ENCODE measurements at places on chromosomes 1 and 21. TPM values are rescaled to one million over a fixed set of nuclear protein-coding genes. Genes with fewer than 3 reads are reported as not detected.

DNA sequence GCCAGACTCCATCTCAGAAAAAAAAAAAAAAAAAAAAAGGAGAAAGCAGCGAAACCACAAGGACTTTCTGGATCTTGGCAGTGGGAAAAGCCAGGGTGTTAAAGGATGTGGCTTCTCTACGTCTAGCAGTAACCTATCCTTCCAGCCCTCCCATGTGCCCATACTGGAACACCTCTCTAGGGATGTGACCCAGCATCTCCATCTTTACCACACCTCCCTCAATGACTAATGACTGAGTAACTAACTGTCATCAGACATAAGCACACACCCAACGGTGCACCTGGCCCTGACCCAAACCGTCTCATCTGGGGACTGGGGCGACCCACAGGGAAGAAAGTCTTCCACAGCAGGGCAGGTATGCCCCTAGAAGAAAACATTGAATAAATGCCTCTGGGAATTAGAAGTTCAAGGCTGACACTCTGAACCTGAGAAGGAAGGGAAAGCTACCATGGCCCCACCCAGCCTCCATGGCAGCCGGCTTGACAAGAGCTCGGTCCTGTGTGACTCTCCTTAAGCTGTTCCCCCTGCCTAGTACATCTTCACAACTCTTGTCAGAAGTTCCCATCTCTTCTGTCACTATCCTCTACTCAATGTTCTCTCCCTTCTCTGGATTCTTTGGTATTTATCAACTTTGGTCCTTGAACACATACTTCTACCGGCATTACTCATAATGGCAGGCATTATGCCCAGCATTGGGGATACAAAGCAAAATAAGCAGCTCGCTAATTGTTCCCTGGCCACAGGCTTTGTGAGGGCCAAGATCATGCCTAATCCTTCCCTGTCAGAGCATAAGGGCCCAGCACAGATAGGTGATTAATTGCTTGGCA lies 14.8 kb upstream of the PAQR6 start:
- peak; percentile 44 for DNase-seq

GRCh38 chr1:20442920-20443625 lies 42.9 kb downstream of the CAMK2N1 start:
- no peak for DNase-seq

DNA sequence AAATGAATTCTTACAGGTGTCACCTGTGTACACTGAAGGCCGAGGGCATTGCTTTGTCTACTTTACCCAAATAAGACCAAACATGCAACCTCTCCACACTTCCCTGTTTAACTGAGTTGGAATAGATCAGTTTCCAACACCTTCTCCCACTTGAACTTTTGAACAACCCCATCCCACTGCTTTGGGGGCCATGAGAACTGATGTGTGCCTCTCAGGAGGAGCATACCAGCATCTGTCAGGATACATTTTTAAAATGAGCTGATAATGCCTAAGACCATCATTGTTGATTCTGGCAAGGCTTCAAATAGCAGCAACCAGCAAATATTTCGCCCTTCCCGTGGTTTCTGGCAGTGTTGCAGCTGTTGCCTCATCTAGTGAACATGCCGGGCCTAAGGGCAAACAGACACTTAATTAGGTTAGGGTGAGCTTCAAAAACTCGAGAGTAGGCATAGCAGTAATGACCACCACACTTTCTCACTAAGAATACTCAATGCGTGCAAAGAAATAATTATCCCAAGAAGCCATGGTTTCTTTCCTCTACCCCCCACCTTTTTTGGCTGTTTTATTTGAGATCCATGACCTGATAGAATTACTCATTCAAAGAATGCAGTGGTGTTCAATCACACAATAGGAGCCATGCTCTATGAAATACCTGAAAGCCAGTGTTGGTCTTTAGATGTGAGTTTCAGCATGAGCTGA lies 63.7 kb downstream of the MAP10 start:
- DNase-seq: peak; percentile 79

DNA sequence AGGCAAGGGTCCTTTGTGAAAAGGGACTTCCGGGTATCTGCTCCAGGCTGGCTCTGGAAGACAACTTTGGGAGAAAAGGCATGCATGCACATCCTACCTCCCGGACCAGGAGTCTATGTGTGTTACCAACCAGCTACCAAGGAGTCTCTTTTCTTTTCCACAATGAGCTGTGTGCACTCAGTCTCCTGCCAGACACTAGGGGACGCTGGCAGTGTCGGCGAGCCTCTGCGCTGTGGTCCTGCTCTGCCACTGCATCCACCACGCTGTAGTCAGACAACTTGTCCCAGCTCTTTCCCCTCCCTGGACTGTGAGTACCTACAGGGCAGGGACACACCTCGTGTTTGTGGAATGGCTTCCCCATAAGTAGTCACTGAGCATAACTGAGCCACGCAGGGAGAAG lies 5.1 kb upstream of the SSR2 start:
- peak; percentile 49 for DNase-seq

GRCh38 chr1:223504741-223505140 lies 111.5 kb downstream of the CCDC185 start:
- peak; percentile 58 for DNase-seq

DNA sequence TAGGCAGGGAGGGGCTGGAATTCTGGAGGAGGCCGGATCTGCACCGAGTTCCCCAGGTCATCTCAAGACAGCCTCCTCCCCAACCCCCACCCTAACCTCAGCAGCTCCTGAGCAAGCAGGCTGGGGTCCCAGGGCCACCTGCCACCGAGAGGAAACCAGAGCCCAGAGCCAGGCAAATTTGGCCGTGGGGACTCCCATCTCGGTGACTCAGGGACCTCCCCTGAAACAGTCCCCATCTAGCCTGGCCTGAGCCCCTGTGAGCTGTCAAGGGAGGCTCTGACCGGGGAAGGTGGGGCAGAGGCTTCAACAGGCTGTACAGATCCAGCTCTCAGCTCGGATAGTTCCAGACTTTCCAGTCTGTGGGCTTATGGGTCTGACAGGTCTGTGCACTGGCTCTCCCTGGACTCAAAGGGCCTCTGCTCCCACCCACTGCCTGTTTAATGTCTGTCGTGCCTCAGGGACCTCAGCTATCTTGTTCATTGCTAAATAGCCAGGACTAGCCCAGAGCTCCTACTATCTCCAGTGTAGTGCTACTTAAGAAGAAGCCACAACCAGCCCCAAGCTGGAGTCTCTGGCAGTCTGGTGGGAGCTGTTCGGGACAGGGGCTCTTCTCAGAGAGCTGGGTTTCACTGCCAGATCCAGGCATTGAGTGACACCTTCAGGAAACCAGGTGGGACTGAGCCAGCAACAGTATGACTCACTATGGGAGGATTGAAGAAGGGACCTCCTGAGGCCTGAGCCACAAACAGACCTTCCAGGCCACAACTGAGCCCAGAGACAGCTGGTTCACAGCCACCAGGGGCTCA lies 25.6 kb downstream of the MATN1 start:
- DNase-seq: peak; percentile 6

DNA sequence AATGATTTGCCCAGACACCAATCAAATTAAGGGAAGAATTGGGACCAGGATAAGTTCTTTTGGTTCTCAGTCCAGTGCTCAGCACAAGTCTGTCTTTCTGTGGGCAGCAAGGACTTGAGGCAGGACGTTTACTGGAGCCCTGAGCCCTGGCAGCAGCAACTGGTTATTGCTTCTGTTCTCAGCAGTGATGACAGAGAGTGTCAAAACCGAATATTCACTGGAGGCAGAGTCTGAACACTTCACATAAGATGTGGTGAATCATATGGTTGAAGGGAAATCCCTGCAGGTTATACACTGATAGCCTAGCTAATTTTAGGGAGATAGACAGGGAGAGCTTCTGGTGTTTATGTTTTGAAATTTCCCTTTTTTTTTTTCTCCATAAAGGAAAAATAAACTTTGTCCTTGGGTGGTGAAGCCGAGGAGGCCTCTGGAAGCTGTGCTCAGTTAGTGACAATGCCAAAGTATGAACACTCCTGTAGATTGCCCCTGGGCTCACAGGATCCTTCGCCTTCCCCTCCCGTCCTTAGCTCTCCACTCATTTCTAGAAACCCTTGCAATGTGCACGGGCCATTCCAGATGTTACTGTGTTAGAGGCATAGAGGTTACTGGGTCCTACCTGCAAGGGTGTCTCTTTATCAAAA lies 26.3 kb upstream of the TSPAN2 start:
- no peak for DNase-seq

DNA sequence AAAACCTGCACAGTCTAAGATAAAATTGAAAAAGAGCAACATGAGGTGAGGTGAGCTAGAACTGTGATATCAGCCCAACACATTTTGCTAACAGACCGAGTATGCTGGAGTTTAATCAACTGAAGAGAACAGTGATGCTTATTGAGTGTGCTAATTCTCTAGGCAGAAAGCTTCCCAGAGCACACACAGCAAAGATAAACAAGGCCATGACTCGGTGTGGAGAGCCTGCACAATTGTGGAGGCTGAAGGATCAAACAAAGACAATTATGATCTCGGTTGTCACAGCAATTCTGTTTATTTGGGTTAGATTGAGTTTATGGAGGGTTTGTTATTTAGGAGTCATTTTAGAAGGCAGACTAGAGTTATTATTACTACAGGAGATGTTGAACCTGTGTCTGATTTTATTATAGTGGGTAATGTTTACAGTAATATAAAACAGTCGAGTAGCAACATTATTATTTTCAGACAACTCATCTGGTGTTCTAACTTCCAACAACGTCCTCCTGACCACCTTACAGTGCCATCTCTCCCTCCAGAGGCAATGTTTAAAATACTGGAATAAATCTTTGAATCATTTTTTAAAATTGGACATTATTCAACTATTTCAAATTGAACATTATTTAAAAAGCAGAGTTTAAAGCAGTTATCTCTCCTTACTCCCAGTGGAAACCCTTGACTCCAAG lies 40.2 kb downstream of the DPT start:
- no peak for DNase-seq

DNA sequence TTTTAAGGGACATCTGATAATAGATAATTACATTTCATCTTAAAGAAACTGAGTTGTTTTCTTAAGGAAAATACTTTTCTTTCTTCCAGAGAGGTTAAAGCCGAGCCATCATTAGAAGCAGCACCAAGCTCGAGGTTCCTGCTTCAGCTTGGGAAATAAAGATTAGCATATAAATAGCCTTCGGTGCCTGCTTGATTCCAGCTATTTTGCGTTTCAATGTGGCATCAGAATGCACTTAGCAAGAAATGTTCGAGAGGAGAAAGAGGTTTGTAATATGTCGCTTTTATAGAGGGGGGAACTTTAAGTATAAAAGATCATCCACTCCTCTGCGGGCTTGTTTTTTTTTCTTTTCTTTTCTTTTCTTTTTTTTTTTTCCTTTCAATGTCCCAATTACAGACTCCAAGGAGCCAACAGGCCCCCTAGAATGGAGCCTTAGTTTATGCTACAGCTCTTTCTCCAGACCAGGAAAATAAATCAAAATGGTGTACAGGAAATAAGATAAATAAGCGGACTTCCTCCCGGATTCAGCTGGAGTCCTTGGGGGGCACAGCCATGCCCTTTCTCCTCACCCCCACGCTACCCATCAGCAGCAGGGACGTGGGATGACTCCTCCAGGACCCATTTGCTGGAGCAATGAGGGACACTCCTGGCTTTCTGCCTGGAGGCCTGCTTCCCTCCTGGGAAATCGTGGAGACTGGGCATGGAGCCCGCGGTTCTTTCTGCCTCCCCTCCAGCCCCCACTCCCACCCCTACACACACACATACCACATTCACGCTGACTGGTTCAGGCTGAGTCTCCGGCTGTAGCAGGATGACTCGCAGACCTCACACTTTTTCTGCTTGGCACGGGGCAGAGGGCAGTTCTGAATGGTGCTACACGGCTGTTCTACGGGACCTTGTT lies 131.6 kb downstream of the RRAGC start:
- peak; percentile 83 for DNase-seq

GRCh38 chr1:201539561-201540431 lies 869 bp downstream of the NAV1 start:
- DNase-seq: peak; percentile 76

DNA sequence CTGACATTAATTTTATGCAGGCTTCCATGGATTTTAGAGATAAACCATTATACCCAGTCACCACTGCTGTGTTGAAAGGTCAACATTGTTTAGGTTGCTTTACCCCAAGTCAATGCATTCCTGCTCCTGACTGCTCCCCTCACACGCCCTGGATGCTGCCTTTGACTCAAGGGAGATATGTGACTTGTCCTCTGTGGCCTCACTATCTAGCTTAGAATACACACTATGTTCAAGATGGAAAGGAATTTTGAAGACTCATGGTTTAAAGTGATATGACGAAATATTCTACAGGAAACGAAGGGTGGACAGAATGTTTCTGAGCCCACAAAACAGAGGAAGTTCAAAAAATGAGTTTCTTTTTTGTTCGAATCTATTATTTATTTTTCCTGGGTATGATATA lies 170.4 kb upstream of the NR5A2 start:
- peak; percentile 49 for DNase-seq

Gene SYNC
- 56.0 TPM for total RNA-seq

Gene KCNJ9
- total RNA-seq: not detected
